ENCODE measurements at places on chromosomes 5 and 9. TPM values are rescaled to one million over a fixed set of nuclear protein-coding genes. Genes with fewer than 3 reads are reported as not detected.

DNA sequence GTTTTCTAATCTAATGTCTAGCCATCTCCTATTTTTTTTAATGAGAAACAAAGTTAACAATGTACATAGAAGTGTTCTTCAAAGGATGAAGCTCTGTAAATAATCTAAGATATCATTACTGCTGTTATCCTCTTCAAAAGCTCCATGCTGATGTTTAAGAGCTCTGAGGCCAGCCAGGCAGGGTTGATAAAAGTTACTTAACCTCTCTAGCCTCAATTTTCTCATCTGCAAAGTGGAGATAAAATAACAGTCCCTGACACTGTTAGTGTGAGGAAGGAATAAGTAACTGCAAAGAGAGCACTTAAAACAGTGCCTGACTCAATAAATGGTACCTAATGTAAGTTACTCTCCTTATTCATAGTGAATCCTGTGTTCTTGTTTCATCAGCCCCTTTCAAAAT lies 60.1 kb downstream of the LHFPL2 start:
- no peak for DNase-seq

GRCh38 chr5:150510460-150511263 lies 2.7 kb downstream of the NDST1 start:
- no peak for DNase-seq

Gene TLE1
- total RNA-seq, result 21.6 TPM

- no peak for DNase-seq
Observed at GRCh38 chr5:156947925-156948324, 15.1 kb downstream of the TIMD4 start.

DNA sequence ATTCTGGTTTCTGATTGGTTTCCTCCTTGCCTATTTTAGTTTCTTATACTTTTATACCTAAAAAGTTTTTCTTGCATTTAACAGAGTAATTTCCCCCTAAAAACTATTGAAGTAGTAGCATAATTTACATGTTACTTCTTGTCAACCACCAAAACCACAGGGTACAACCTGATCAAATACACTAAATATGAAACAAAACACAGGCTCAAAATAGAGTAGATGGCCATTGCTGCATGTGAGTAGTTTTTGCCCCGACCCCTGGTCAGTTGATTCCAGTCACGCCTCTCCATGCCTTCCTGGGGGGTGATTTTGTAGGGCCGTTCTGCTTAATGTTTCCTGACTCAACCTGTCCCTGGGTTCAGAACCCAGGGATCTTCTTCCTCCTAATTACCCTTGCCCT lies 101.8 kb downstream of the TLE4 start:
- DNase-seq, result no peak

DNA sequence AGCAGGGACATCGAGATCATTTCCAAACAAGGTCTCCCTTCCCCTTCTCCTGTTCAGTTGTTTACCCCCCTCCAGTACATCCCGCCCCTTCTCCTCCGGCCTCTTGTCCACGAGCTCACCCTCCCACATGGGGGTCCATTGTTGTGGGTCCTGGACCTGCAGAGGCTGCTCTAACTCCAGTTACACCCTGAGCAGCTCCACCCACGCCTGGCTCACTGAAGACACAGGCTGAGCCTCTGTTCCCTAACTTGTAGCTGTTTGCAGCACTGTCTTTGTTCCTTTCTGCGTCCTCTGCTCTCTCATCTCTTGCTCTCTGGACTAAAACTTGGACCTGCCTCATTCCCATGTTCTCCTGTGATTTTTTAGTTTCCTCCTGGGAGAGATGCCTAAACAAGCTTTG lies 377.5 kb downstream of the MED10 start:
- DNase-seq, result no peak

GRCh38 chr9:105690742-105691141 lies 3.6 kb upstream of the TMEM38B start:
- no peak for DNase-seq

Gene SPAG8
- total RNA-seq, result not detected
